ENCODE measurements at places on chromosomes 5 and 9.

GRCh38 chr5:100780376-100780870 lies 122.7 kb downstream of the ST8SIA4 start:
- DNase-seq: no peak

GRCh38 chr9:8207596-8207995 lies 408.0 kb upstream of the DMAC1 start:
- DNase-seq: no peak

DNA sequence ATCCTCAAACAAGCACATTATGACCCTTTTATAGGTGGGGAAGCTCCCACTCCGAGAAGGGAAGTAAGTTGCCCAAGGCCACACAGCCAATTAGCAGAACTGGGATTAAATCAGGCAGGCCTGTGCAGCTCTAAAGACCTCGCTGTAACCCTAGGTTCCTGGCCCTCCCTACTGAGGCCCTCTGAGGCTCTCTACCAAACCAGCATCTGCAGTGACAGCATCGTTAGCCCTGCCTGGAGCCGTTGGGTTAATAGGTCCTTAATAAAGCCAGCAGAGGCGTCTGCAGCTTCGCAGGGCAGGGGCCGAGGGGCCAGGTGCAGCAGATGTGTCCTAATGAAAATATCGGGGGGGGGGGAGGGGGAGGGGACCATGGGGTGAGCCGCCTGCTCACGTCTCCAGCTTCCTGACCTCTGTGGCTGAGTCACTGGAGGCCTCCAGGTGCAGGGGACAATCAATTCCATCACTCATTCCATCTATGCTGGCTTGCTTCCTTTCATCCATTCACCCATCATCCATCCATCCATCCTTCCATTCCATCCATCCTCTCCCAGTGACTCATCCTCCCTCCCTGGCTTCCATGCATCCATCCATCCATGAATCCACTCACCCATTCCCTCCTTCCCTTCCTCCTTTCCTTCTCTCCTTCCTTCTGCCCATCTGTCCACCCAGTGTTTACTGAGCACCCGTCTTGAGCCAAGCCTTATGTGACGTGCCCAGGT lies 203.9 kb downstream of the C9orf50 start:
- peak; percentile 48 for DNase-seq

DNA sequence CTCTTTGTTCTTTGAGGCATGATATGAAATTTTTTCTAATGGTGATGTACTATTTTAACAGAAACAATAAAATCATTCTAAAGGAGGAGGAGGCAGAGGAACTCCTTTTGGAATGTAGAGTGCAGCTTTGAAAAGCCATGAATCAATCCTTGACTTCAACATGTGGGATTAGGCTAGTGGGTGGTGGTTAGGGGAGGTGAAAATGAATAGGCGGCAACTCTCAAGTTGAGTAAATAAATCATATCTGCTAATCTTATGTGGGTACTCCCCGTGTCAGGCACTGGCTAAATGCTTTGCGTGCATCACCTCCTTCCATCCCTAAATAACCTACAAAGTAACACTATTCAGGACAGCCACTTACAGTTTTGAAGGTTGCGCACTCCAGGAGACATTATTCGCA lies 35.1 kb downstream of the FAM81B start:
- no peak for DNase-seq

- DNase-seq: peak; percentile 97
Measured at GRCh38 chr5:150469718-150470469, 20.4 kb upstream of the RPS14 start.

- no peak for DNase-seq
Measured at GRCh38 chr5:168147106-168147505, 144.3 kb upstream of the WWC1 start.

DNA sequence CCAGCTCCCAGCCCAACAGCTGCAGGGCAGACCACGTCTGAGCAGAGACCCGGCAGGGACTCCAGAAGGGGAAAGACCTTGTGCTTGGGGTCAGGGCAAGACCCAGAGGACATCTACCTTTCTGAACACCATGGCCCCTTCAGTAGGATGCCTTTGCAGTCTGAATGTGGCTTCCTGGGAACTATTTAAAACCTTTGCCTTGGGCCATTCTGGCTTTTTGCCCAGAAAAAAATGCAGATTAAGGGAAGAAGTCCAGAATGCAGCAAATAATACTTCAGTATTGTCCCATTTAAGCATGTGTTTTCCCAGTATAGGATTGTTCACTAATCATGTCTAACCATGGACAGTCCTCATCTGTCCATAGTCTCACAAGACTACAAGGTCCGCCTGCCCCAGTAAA lies 67.5 kb upstream of the ERCC6L2 start:
- DNase-seq: no peak

DNA sequence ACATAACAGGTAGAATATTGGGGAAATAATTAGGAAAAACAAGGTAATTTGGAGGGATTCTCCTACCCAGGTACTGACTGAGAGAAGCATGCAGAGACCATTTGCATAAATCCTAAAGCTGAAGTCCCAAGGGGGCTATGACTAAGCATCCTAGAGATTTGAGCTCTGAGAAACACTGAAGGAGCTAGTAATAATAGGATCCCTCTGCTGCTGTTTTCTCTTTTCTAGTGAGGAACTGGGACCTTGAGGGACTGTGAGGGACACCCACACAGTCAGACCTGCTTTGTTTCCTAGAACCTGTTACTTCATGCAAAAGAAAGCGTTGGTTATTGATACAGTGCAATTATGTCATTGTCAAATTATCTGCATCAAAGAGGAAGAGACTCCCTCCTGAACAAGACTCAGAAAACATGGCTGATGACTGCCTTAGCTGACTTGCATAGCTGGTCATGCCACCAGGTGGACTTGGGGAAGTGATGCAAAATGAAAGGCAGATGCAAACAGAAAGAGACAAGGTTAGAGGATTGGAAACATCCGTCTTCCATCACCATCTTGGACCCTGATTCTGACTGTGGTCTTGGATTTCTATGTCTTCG lies 335.4 kb downstream of the NTRK2 start:
- DNase-seq: no peak

- DNase-seq: no peak
Measured at GRCh38 chr9:8871796-8872445, 1072.3 kb upstream of the DMAC1 start.

DNA sequence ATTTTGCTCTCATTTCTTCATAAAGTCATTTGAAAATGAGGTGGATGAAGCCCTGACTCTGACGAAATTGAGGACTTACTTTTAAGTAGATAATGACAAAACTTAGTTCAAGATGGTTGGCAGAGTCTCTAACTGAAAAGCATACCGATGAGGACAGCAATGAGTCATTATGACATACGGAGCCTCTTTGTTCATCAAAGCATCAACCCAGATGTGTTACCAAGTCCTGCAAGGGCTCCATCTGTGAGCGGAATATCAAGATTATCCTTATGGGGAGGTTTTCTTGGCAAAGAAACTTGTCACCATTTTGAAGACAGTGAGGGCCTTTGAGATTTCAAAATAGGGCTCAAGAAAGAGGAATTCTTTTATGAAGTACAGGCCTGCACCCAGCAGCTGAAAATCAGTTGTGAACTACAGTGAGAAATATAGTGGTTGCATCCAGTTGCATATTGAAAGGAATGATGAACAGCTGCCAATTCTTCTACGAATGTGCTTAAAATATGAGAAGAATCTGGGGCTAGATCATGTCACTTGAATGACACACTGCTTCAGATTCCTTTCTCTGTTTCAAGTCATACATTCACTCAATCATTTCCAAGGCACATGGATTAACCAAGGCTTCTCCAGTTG lies 86.6 kb upstream of the SLC24A2 start:
- DNase-seq: peak; percentile 89

GRCh38 chr5:103546858-103547257 lies 15.7 kb downstream of the NUDT12 start:
- no peak for DNase-seq

All from ACHN (cell line).